ENCODE measurements at places on chromosomes 16 and 17. TPM values are rescaled to one million over a fixed set of nuclear protein-coding genes. Genes with fewer than 3 reads are reported as not detected.
A peak's percentile ranks its signal among the peaks of the same experiment; 100 is the strongest.

DNA sequence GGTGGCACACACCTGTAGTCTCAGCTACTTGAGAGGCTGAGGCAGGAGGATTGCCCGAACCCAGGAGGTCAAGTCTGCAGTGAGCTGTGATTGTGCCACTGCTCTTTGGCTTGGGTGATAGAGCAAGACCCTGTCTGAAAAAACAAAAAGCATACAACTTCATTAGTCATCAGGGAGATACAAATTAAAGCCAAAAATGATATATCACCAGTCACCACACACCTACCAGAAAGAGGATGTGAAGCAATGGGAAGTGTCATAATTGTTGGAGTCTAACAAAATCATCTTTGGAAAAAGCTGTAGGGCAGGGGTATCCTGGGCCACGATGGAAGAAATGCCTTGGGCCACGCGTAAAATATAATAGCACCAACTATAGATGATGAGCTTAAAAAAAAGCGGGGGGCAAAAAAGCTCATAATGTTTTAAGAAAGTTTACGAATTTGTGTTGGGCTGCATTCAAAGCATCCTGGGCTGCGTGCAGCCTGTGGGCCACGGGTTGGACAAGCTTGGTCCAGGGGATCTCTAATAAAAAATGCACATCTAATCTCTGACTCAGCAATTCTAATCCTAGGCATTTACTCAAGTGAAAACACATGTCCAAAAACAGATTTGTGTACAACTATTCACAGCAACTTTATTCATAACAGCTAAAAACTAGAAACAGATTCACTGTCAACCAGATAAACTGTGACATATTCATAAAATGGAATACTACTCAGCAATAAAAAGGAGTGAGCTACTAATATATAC, 65.9 kb downstream of the HIC1 start:
- peaks cover 11% of the 10 kb centered on the region for H3K36me3 ChIP-seq
- no peak overlapping the region for H3K27ac ChIP-seq
- peaks cover 18% of the 10 kb centered on the region for H3K4me1 ChIP-seq
- no peaks in the 10 kb centered on the region for H3K27me3 ChIP-seq
- DNase-seq, result no peak

GRCh38 chr17:348692-349425, 3.7 kb downstream of the RPH3AL start:
- no peak overlapping the region for H3K4me3 ChIP-seq
- no peaks in the 10 kb centered on the region for H3K36me3 ChIP-seq
- H3K4me1 ChIP-seq, result peaks cover 29% of the 10 kb centered on the region
- H3K27me3 ChIP-seq, result no peaks in the 10 kb centered on the region

- no peak overlapping the region for H3K27ac ChIP-seq
- peaks cover 6% of the 10 kb centered on the region for H3K4me1 ChIP-seq
- DNase-seq, result no peak
- no peak overlapping the region for H3K4me3 ChIP-seq
Measured at GRCh38 chr17:8324923-8325322, 14.7 kb upstream of the ODF4 start.

- peak overlapping the region; percentile 99 for H3K27ac ChIP-seq
- peaks cover 89% of the 10 kb centered on the region for H3K4me1 ChIP-seq
- no peak overlapping the region for H3K4me3 ChIP-seq
- DNase-seq, result no peak
Measured at GRCh38 chr16:72848028-72848400, 199.9 kb downstream of the ZFHX3 start.

DNA sequence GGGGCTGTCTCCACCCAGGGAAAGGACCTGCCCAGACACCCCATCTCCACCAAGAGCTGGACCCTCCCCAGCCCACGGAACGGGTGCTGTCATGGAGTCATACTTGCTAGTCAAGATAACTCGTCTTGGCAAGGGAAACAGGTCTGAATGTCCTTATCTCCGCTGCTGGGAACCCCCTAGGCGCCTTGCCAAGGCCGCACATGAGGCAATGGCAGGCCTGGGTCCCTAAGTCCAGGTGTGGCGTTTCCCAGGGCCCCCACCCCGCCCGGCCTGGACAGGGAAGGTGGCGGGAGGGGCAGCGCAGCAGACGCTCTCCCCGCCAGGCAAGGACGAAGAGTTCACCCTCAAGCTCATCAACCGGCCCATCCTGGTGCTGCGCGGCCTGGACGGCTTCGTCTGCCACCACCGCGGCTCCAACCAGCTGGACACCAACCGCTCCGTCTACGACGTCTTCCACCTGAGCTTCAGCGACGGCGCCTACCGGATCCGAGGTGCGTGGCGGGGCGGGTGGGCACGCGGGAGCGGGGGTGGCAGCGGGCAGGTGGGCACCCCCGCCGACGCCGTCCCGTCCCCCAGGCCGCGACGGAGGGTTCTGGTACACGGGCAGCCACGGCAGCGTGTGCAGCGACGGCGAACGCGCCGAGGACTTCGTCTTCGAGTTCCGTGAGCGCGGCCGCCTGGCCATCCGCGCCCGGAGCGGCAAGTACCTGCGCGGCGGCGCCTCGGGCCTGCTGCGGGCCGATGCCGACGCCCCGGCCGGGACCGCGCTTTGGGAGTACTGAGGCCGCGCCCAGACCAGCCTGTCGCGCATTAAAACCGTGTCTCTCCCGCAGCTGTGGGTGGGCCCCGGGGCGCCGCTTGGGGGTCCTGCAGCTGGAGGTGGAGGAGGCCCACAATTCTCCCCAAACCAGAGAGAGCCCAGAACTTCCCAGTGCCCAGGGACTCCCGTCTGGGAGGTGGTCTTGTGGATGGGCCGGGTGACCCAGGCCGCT, 8.4 kb downstream of the FSCN2 start:
- H3K36me3 ChIP-seq, result peaks cover 6% of the 10 kb centered on the region
- H3K4me1 ChIP-seq, result peaks cover 8% of the 10 kb centered on the region
- no peak overlapping the region for H3K4me3 ChIP-seq
- no peak for DNase-seq
- no peak overlapping the region for H3K27ac ChIP-seq

Gene CFAP52
- total RNA-seq, result not detected

Gene JUP
- total RNA-seq, result 79.8 TPM

Gene CKLF
- total RNA-seq, result 42.5 TPM
